Activated naive CD8-positive, alpha-beta T cell treated with anti-CD3 and anti-CD28 coated beads for 36 hours (primary cell): ENCODE measurements at places on chromosomes 12 and 14. TPM values are rescaled to one million over a fixed set of nuclear protein-coding genes. Genes with fewer than 3 reads are reported as not detected.

VASH1 gene
- total RNA-seq: 1.7 TPM

GRCh38 chr14:52563120-52563519 lies 10.5 kb downstream of the GPR137C start:
- DNase-seq: no peak
- no peak overlapping the region for H3K27ac ChIP-seq
- H3K4me1 ChIP-seq: no peaks in the 10 kb centered on the region
- H3K4me3 ChIP-seq: no peak overlapping the region

- peaks cover 22% of the 10 kb centered on the region for H3K27me3 ChIP-seq
- DNase-seq: no peak
- no peak overlapping the region for H3K27ac ChIP-seq
These were observed 13.4 kb downstream of the ST8SIA1 start for GRCh38 chr12:22321018-22321605.

DNA sequence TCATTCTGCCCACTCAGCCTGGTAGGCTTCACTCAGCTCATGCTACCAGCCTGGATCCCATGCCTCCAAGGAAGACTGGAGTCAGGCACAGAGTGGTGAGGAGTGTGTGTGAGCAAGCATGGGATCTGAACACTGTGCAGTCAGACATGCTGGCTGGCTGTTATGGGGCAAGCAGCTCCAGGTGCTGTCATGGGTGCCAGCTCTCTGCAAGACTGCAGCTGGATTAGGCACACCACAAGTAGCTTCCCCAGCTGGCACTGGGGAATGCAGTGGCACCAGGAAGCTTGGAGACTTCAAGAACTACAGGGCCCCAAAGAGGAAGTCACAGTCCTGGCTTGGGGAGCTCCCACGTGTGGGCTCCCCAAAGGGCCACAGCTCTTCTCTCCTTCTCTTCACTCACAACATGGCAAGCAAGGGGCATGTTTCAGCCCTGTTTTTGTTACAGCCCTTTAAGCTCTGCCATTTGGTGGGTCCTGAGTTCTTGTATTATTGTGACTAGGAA lies 202.5 kb downstream of the VRK1 start:
- H3K4me1 ChIP-seq: no peaks in the 10 kb centered on the region
- no peaks in the 10 kb centered on the region for H3K36me3 ChIP-seq
- H3K27me3 ChIP-seq: no peaks in the 10 kb centered on the region
- no peak overlapping the region for H3K4me3 ChIP-seq
- H3K27ac ChIP-seq: no peak overlapping the region

SMCO2 gene
- total RNA-seq: not detected

DNA sequence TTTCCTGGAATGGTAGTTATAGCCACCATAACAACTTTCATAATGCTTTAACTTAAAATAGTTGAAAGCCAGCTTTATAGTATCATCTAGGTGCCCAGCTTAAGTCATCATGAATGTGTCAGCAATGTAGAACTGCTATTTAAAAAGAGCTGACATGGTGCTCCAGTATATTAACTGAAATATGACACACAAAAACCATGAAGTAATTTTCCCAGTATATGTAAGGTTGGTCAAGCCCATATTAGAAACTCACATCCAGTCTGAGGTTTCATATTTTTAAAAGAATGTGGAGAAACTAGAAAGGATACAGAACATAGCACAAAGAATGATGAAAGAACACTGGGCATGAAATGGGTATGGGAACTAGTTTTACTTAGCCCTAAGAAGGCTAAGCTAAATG lies 121.3 kb upstream of the KRAS start:
- H3K4me3 ChIP-seq: no peak overlapping the region
- H3K27ac ChIP-seq: no peak overlapping the region
- peaks cover 27% of the 10 kb centered on the region for H3K4me1 ChIP-seq
- no peaks in the 10 kb centered on the region for H3K27me3 ChIP-seq
- DNase-seq: no peak
- H3K36me3 ChIP-seq: no peaks in the 10 kb centered on the region
